ENCODE measurements at places on chromosomes 12 and 14.

DNA sequence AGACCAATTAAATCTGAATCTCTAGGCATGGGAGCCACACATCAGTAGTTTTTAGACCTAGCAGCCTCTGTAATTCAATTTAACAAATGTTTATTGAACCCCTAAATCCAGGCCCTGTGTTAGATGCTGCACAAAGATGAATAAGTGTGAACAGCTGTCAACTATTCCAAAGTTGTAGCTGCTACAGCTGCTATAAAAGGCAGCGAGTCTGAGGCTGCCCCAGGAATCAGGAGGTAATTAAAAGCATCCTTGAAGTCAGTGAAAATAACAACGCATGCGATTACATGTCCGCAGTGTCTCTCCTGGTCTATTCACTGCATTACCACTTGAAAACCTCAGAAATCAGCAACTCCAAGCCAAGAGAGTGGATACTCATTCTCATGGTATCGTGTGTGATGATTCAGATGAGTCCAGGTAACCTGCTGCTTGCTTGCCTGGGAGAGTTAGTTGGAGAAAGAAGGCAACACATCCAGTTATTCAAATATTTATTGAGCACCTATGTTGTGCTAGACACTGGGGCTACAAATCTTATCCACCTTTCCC is 34.9 kb upstream of the DDHD1 start:
- DNase-seq, result no peak
- no peak overlapping the region for H3K4me3 ChIP-seq
- H3K36me3 ChIP-seq, result no peaks in the 10 kb centered on the region
- no peak overlapping the region for H3K27ac ChIP-seq

GRCh38 chr12:106246891-106247673 is 738 bp downstream of the CKAP4 start:
- H3K27ac ChIP-seq, result peak overlapping the region; percentile 62

DNA sequence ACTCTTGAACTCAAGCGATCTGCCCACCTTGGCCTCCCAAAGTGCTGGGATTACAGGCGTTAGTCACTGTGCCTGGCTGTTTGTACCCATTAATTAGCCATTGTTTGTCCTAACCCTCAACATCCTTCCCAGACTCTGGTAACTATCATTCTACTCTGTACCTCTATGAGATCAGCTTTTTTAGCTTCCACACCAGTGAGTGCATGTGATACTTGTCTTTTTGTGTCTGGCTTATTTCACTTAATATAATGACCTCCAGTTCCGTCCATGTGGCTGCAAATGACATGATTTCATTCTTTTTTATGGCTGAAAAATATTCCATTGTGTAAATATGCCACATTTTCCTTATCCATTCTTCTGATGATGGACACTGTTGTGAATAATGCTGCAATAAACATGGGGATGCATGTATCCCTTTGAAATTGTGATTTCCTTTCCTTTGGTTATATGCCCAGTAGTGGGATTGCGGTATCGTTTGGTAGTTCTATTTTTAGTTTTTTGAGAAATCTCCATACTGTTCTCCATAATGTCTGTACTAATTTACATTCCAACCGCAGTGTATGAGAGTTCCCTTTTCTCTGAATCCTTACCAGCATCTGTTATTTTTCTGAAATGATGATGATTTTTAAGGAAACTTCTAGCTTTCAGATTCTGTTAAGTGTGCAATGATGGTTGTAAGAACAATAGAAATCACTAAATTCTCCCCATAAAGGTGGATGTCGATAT is 6.7 kb upstream of the PPP4R3A start:
- peaks cover 13% of the 10 kb centered on the region for H3K27me3 ChIP-seq
- H3K4me3 ChIP-seq, result no peak overlapping the region
- H3K36me3 ChIP-seq, result no peaks in the 10 kb centered on the region
- H3K27ac ChIP-seq, result peak overlapping the region; percentile 21
- H3K4me1 ChIP-seq, result no peaks in the 10 kb centered on the region

DNA sequence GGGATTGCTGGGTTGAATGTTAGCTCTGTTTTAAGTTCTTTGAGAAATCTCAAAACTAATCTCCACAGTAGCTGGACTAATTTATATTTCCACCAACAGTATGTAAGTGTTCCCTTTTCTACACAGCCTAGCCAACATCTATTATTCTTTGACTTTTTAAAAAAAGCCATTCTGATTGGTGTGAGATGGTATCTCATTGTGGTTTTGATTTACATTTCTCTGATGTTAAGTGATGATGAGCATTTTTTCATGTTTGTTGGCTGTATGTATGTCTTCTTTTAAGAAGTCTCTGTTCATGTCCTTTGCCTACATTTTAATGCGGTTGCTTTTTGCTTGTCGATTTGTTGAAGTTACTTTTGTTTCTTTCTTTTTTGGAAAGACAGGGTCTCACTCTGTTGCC is 301.1 kb upstream of the OR4E1 start:
- no peak overlapping the region for H3K4me3 ChIP-seq
- H3K27me3 ChIP-seq, result peaks cover 27% of the 10 kb centered on the region
- H3K36me3 ChIP-seq, result no peaks in the 10 kb centered on the region
- H3K27ac ChIP-seq, result no peak overlapping the region

DNA sequence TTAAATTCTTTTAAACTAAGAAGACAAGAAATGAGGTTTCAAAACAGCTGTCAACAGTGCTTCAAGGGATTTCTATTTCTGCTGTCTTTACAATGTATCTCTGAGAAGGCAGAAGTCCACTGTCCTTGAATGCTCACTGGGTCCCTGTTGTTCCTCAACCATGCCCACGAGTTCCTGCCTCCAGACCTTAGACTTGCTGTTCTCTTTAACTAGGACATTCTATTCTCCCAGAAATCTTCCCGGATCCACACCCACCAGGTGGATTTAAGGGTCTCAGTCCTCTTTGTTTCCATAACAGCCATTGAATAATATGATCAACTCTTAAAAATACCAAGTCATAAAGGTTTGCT is 6.7 kb upstream of the SLC41A2 start:
- peaks cover 12% of the 10 kb centered on the region for H3K27me3 ChIP-seq
- no peak overlapping the region for H3K27ac ChIP-seq
- DNase-seq, result no peak
- H3K4me3 ChIP-seq, result no peak overlapping the region
- H3K36me3 ChIP-seq, result no peaks in the 10 kb centered on the region
- peaks cover 21% of the 10 kb centered on the region for H3K4me1 ChIP-seq

DNA sequence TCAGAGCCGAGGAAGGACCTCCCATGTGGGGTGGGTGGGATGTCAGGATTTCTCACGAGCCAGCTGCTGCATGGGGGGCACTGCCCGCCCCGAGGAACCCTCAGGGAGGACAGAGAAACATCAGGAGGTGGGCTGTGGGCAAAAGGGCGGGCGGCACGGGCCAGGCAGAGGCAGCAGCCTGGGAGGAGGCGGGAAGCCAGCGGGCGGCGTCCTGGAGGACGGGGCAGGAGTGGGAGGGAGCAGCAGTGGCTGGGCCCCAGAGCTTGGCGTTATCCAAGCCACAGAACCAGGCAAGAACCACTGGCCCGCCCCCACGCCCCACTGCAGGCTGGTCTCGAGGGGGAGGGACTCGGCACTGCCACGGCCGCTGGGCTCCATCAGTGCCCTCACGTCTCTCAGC is 2.4 kb downstream of the C14orf180 start:
- H3K36me3 ChIP-seq, result no peaks in the 10 kb centered on the region
- H3K27me3 ChIP-seq, result peaks cover 39% of the 10 kb centered on the region

- no peaks in the 10 kb centered on the region for H3K36me3 ChIP-seq
- peaks cover 100% of the 10 kb centered on the region for H3K27me3 ChIP-seq
- no peak overlapping the region for H3K4me3 ChIP-seq
- H3K27ac ChIP-seq, result no peak overlapping the region
- H3K4me1 ChIP-seq, result peaks cover 9% of the 10 kb centered on the region
Observed at GRCh38 chr12:54039417-54040147, 6.7 kb downstream of the HOXC5 start.

Data from naive B cell (primary cell).